ENCODE measurements at places on chromosomes 5 and 9.

- no peak for DNase-seq
Observed at GRCh38 chr5:24325306-24325832, 319.4 kb downstream of the CDH10 start.

DNA sequence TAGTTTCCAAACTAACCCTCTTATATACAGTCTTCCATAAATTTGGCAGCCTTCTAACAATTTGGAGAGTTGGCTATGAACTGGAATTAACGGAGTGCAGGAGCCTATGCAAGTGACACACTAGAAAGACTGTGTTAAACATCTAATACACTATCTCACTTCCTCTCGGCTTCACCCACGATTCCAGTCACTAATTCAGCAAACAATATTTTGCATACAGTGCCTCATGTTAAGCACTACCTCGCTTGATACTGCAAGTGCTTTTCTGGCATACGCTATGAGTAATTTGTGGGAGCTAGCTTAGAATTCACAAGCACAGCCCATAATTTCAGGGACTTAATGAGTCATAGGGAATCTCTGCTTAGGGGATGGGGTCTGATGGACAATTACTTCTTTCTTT lies 102.5 kb downstream of the ST8SIA4 start:
- no peak for DNase-seq

- DNase-seq, result no peak
Observed at GRCh38 chr5:103259705-103260355, 1.3 kb downstream of the MACIR start.

GRCh38 chr5:168875832-168876231 lies 296.7 kb upstream of the PANK3 start:
- DNase-seq, result no peak

- no peak for DNase-seq
Observed at GRCh38 chr9:133905493-133905892, 86.6 kb downstream of the VAV2 start.

DNA sequence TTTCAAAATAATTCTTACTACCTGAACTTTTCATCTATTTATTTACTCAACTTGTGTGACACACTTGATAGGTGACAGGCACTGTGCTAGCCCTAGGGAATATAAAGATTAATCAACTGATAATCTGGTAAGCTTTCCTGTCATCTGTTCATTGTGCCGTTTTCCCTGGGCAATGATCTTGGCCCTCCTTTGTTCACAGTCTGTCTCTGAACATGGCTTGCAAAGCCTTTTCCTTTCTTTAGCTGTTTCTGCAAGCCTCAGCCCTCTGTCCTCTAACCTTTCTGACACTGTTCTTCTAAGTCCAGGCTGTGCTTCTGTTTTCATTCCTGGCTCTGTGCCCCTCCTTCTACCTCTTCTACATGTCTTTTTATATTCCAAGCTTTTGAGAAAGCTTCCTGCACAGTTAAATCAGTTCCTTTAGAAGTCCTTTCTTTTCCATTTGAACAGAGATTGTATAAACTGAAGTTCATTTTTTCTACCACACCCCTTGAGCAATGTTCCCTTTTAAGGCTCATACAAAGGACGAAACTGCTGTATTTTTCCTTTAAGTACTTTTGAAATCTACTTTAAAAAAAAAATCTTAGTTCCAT lies 803.0 kb upstream of the ZNF608 start:
- no peak for DNase-seq

- no peak for DNase-seq
Observed at GRCh38 chr9:114830546-114830945, 24.7 kb upstream of the TNFSF15 start.

- no peak for DNase-seq
Observed at GRCh38 chr9:116323012-116323411, 169.4 kb downstream of the PAPPA start.

DNA sequence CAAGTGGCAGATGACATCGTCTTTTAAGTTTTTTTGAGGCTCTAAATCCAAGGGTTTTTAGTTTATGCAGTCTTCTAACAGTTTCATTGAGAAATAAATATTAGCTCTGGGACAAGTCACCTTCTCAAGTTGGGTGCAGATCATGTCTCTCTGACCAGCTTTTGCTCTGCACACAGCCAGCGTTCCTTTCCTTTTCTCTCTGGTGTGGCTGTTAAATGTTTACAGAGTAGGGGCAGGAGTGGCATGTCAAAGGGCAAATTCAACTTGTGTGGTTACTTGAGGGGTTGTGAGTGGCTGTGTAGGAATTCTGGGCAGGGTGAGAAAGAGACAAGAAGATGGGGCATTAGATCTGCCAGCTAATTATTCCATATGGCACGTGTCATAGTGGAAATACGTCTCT lies 187.5 kb upstream of the HMHB1 start:
- no peak for DNase-seq

GRCh38 chr9:94084314-94084713 lies at the start of gene PTPDC1:
Gene PTPDC1 (plus strand): TSS chr9:94084464. CDS start chr9:94084531, 67 bp downstream.
- DNase-seq, result no peak

DNA sequence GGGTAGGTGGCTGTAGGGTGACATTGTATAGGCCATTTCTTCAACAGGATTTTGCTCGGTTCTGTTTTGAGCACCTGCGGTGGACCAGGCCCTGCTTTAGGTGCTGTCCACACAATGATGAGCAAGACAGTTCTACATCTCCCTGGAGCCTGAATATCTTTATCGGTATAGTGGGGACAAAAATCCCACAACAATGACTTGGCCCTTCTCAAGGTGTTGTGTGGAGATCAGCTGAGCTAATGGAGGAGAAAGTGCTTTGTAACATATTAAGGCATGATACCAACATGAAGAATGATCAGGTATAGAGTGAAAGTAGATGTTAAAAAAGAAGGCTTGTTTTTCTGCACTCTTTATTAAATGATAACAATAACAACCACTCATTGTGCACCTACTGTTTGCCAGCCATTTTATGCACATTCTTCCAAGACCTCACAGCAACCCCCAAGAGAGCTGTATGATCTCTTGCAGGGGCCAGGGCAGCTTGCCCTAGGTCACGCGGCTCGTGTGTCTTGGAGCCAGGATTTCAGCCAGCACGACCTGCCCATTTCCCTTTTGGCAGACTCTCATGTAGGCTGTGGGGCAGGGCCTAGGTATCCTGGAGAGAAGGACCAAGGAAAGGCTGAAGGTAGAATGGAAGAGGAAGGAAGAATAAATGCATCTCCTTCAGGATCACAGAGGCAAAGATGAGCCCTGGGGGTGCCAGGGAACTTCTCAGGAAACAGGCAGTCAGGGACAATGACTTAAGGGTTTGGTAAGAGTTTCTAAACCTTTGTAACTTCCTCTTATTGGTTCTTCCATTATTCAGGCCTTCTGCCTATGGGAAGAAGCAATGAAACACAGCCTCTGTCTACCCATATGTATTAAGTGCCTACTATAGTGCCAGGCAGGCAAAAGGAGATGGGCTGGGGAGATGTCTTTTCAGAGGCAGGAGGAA lies 50.0 kb upstream of the PPARGC1B start:
- no peak for DNase-seq

- DNase-seq, result no peak
Observed at GRCh38 chr5:65803699-65804391, 81.8 kb downstream of the NLN start.

DNA sequence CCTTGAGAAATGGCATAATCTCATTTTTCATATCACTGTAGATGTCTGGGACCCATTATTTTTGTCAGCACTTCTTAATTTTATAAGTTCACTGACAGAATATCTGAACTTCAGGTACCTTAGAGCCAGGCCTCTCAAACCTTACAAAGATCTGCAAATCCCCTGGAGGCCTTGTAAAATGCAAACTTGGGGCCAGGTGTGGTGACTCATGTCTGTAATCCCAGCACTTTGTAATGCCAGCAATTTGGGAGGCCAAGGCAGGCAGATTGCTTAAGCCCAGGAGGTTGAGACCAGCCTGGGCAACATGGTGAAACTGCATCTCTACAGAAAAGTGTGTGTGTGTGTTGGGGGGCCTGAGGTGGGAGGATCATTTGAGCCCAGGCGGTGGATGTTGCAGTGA lies 30.8 kb downstream of the RASGRF2 start:
- no peak for DNase-seq

GRCh38 chr5:100551183-100551582 lies 16.0 kb downstream of the FAM174A start:
- DNase-seq, result no peak

DNA sequence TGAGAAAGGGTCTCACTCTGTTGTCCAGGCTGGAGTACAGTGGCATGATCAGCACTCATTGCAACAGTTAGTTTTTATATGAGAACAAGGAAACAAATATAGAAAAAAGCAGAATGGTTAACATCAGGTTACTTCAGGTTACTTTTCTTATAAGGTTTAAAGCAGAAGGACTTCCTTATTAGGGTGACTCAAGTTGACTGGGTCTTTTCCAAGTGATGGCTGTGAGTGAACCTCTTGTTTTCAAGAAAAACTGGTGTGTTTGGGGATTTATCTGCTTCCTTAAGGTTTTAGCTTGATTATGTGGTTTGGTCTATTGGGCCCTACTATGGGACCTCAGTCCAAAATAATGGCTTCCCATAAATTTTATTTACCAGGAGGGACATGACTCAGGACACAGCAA lies 99.2 kb downstream of the ARRDC3 start:
- no peak for DNase-seq

DNA sequence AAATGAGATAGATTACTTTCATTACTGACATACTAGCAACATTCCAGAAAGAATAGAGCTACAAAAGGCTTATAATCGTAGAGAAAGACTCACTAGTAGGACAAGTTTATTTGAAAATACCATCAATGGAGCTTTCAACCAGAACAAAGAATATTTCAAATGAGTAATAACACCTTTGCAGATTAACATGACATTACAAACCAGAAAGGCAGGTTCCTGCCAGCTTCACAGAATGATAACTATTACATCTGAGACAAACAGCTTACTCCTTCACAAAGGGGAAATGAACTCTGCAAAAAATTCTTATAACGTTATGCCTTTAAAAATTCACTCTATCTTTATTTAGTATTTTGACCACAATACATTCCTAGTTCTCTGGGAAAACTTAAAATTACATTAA lies 103.1 kb downstream of the EPB41L4A start:
- no peak for DNase-seq

- no peak for DNase-seq
Observed at GRCh38 chr5:462051-462481, 19.1 kb downstream of the EXOC3 start.

DNA sequence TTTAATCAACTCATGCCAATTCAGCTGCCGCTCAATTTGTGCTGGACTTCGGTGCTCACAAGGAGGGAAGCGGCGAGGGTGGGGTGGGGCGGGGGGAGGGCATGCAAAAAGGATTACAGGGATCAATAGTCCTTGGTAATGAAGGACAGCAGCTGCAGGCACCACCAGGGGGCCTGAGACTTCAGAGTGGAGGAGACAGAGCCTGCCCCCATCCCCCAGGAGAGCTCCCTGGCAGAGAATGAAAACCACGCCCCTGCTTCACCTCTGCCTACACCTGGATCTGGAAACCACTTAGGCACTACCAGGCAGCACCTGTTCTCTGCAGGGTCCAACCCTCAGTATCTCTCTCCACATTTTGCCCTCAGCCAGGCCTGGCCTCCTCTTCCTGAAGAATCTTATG lies 155.6 kb downstream of the TRIM32 start:
- no peak for DNase-seq

GRCh38 chr9:117034866-117035265 lies 347.8 kb downstream of the TRIM32 start:
- DNase-seq, result no peak

GRCh38 chr5:57179262-57180200 lies 5.7 kb downstream of the GPBP1 start:
- DNase-seq, result no peak

DNA sequence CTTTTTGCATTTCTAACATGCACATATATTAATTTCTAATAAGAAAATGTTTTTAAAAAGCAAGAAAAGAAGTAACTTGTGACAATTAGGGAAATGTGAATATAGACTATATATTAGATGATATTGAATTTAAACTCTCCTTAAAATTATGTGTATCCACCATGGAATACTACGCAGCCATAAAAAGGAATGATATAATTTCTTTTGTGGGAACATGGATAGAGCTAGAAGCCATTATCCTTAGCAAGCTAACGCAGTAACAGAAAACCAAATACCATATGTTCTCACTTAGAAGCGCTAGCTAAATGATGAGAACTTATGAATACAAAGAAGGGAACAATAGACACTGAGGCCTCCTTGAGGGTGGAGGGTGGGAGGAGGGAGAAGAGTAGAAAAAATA lies 23.8 kb upstream of the AP3B1 start:
- no peak for DNase-seq

- DNase-seq, result no peak
Observed at GRCh38 chr5:80187421-80188090, 68.3 kb downstream of the SERINC5 start.

- DNase-seq, result no peak
Observed at GRCh38 chr9:86282979-86283535, 719 bp upstream of the ISCA1 start.

DNA sequence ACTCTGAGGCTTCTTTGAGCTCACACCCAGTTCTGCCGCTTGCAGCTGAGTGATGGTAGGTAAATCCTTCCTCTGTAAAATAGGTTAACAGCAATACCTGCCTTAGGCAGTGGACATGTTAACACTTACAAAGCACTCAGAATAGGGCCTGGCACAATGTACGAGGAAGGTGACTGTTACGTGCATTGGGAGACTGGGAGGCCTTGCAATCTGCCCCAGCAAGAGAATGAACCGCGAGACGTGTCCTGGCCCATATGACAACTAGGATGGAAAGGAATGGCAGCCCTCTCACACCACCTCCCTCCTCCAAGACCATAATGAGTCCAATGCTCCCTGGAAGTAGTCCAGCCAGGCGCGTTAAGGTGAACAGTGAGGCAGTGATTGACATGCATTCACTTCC lies 23.1 kb upstream of the AKNA start:
- DNase-seq, result no peak

- no peak for DNase-seq
Observed at GRCh38 chr9:133359399-133360175, 3.2 kb downstream of the SURF2 start.

GRCh38 chr9:12318732-12319685 lies 374.2 kb upstream of the TYRP1 start:
- DNase-seq, result no peak

- DNase-seq, result no peak
Observed at GRCh38 chr5:14054965-14055963, 87.9 kb upstream of the TRIO start.

DNA sequence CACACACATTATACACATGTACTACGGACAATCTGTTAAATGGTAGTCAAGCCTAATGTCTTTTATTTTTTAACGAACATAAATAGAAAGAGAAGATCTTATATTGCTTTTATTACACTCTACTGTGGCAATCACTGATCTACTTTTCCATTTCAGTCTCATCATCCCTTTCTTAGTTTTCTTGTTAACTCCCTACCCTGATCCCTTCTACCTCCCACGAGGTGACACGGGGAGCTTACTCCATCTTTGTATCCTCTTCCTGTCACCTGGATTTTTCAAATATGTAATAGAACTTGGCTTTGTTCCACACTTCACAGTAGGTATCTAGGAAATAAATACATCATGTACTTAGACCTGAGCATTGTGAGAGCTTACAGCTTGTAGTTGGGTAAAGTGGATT lies 211.0 kb downstream of the PIK3R1 start:
- DNase-seq, result no peak

GRCh38 chr9:28086881-28087280 lies 513.6 kb upstream of the C9orf72 start:
- no peak for DNase-seq

GRCh38 chr9:136520053-136520540 lies 25.8 kb downstream of the NOTCH1 start:
- no peak for DNase-seq

- no peak for DNase-seq
Observed at GRCh38 chr9:38345851-38346755, 46.4 kb upstream of the ALDH1B1 start.
